ENCODE measurements at places on chromosomes 2 and 18.

- no peak for DNase-seq
These were observed 79.0 kb downstream of the ACVR2A start for GRCh38 chr2:147923846-147924245.

- no peak for DNase-seq
These were observed 29.7 kb downstream of the KDM3A start for GRCh38 chr2:86470890-86471289.

DNA sequence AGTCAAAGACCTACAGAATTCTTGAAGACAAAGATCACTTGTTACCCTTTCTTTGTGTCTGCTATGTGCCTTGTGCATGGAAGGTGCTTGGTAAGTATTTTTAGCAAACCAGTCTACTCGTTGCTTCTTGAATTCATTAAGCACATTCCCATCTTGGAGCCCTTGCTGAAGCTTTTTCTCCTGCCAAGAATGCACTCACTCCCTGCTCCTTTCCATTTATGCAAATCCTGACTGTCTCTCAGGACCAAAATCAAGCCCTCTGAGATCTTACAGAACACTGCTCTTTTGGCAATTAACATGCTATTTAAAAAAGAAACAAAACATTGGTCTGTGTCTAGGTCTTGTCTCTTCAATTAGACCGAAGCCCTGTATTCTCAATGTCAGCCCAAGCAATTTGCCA is 75.8 kb downstream of the CLHC1 start:
- no peak for DNase-seq

DNA sequence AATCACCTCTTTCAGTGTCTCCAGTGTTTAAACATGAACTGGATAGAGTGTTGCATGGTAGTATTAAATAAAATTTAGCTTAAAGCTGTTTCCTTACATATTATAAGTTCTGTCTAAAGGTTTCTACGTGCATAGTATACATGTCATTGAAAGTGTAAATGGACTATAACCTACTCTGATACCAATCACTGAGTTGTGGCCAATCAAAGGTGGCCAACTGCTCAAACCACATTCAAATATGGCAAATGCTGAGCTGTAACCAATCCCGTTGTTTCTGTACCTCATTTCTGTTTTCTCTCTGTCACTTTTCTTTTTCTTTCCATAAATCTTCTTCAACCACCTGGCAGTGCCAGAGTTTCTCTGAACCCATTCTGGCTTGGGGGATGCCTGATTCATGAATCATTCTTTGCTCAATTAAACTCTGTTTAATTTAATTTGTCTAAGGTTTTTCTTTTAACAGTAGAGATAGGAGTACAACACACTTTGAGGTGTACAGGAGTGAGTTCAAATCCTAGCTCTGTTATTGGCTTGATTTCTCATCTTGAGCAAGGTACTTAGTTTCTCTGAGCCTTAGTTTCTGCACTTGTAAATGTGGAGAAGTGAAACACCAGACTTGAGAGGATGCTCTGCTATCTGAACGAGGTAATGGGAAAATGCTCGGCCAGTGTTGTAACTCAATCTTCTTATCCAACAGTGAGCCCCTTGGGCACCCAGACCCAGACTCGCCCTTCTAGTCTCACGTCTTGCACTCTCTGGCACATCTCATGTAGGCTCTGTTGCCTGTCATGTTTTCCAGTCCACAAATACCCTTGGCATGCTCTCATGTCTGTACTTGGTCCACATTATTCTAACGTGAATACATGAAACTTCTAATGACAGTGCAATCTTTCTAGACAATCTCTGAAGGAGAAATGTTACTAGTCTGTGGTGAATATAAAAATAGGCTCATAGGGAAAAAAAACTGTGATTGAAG is 228.0 kb downstream of the PIK3C3 start:
- no peak for DNase-seq

- no peak for DNase-seq
These were observed 50.2 kb upstream of the OSR1 start for GRCh38 chr2:19408592-19408991.

DNA sequence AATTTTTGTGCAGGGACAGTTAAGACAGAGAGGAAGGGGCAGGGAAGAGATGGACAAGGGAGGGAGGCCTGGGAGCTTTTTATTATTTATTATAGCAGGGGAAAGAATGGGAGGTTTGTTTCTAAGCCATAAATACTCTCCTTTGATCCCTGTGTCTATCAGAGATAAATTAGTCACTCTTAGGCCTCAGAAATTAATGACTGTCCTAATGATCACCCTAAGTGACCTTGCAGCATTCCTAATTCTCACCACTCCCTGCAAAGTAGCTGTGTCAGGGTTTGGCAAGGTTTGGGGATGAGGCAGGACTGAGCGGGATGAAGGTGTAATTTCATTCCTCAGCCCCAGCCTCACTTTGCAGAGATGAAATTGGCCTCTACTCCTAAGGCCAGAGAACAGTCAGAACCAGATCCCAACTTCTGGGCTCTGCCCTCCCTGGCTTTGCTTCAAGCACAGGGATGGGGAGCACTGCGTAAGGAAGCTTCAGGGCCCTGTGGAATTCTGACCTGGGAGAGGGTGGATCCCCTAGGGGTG is 95.0 kb downstream of the TMEM17 start:
- no peak for DNase-seq

DNA sequence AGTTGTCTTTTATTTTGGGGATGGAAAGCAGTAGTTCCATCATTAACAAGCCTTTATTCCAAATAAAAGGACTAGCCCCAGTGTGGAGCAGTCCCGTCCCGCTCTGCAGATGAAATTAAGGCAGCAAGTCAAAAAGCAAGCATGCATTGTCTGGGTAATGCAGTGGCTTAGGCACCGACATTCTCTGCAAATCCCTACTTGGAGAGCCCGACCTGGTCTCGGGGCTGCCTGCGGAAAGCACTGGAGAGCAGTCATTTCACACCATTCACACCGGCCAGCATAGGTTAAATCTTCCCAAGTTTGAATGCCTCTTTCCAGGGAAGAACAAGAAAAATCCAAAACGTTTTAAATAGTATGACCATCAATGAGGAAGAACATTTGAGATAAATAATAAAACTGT is 24.4 kb upstream of the RAB12 start:
- no peak for DNase-seq

GRCh38 chr18:72114801-72115594 is 429.1 kb downstream of the CBLN2 start:
- DNase-seq = no peak

DNA sequence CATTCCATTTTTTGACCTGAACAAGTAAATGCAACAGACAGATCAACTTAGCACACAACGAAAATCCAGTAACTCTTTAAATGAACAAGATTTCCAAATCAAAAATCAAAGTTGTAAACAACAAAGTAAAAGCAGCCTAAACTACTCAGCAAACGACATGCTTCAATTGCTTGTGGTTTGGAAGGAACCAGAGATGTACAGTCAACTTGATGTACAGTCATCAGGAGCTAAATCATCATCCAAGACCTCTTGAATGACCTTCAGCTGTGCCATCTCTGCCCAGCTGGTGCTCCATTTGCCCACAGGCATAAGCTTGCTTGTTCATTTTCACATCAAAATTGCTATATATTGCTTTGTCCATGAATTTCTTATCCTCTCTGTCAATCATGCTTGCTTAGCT is 109.8 kb downstream of the UPP2 start:
- DNase-seq = no peak

- DNase-seq = no peak
These were observed 525.6 kb downstream of the MBD2 start for GRCh38 chr18:53698907-53699306.

DNA sequence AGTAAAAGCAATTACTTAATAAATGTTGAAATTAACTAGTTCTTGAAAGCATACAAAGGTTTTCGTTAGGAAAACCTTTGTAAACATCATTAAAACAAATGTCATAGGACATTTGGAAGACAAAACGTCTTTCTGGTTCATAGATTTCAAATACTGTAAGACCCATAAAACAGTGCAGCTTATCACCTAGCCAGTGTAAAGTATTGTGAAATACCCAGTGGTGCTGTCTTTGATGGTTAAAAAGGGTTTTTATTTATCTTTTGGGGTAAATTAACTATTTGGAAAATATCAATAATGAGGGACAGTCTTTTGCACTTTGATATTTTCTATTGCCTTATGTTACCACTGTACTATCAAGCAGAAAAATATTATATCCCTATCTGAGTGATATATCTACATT is 120.0 kb upstream of the FAM98A start:
- no peak for DNase-seq

GRCh38 chr2:44955593-44956392 is 14.3 kb downstream of the SIX3 start:
- DNase-seq = no peak

All from NCI-H2029 treated with DMSO at 0.1 percent for 48 hours (cell line).